Pulmonary artery endothelial cell (primary cell): ENCODE measurements at places on chromosomes 1 and 21. TPM values are rescaled to one million over a fixed set of nuclear protein-coding genes. Genes with fewer than 3 reads are reported as not detected.
A peak's percentile ranks its signal among the peaks of the same experiment; 100 is the strongest.

- DNase-seq, result no peak
These were observed 534.3 kb downstream of the PLPP3 start for GRCh38 chr1:56045062-56045461.

The NEGR1 gene
- 12.4 and 13.3 TPM in 2 replicates for total RNA-seq

- DNase-seq, result peak; percentile 37
These were observed 55.9 kb upstream of the RCC1 start for GRCh38 chr1:28449904-28450303.

GRCh38 chr1:234781241-234782065 is 171.5 kb upstream of the IRF2BP2 start:
- DNase-seq, result no peak

DNA sequence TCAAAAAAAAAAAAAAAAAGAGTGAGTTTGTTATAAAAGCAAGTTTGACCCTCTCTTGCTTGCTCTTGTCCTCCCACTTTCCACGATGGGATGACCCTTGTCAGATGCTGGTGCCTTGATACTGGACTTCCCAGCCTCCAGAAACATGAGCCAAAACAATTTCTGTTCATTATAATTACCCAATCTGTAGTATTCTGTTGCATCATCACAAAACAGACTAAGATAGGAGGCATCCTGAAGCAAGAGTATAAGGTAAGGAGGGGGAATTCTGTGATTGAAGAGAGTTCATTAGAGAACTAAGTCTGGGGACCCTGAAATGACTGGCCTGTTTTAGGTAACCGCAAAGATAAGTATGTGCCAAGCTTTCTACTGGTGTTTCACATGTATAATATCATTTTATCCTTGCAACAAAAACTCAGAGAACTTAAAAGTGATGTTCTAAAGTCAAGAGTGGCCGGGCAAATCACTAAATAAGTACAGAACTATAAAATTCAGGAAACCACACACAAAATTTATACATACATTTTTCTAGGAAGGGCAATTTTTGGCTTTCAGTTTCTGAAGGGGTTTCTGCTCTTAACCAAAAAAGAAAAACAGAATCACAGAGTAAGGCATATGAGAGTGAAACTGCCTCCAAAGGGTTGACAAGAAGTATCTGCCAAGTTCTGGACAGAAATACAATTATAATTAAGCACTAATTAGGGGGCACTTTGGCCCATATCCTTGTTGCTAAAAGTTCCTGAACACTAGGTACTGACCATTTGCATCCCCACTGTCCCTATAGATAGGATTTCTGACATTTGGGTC is 14.0 kb downstream of the DNALI1 start:
- DNase-seq, result no peak

DNA sequence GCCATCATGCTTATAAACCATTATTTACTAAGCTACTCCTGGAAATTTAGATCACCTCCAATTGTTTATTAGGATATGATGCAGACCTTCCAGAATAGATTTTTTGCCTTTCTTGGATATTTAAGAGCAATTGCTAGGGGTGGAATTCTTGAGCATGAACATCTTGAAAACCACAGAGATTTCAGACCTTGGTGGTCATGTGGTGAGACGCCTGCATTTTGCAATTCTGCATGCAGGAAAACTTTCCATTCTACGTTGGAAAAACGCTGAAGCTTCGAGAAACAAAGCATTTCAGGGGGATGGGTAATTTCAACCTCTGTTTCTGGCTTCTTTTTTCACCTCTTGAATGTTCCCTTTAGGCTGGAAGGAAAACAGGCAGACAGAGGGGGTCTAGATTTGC is 596.3 kb downstream of the KIF26B start:
- DNase-seq, result no peak

The ATPAF1 gene
- total RNA-seq, result 31.1 and 39.7 TPM in 2 replicates

GRCh38 chr1:221724931-221725605 is 16.8 kb downstream of the DUSP10 start:
- no peak for DNase-seq

DNA sequence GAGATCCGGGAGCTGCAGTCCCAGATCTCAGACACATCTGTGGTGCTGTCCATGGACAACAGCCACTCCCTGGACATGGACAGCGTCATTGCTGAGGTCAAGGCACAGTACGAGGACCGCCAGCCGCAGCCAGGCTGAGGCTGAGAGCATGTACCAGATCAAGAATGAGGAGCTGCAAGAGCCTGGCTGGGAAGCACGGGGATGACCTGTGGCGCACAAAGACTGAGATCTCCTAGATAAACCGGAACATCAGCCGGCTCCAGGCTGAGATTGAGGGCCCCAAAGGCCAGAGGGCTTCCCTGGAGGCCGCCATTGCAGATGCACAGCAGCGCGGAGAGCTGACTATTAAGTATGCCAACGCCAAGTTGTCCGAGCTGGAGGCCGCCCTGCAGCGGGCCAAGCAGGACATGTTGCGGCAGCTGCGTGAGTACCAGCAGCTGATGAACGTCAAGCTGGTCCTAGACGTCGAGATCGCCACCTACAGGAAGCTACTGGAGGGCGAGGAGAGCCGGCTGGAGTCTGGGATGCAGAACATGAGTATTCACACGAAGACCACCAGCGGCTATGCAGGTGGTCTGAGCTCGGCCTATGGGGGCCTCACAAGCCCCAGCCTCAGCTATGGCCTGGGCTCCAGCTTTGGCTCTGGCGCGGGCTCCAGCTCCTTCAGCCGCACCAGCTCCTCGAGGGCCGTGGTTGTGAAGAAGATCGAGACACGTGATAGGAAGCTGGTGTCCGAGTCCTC is 25.5 kb downstream of the ETV3L start:
- peak; percentile 30 for DNase-seq

GRCh38 chr1:24551960-24552571 is 3.8 kb upstream of the NCMAP start:
- DNase-seq, result no peak

GRCh38 chr1:54835970-54836369 is 34.8 kb upstream of the TTC22 start:
- no peak for DNase-seq

GRCh38 chr1:1616045-1616790 is 918 bp downstream of the MIB2 start:
- no peak for DNase-seq

GRCh38 chr1:228827019-228827418 is 91.7 kb downstream of the RHOU start:
- no peak for DNase-seq

GRCh38 chr1:8945568-8945967 is at the start of gene CA6:
Gene CA6, plus strand, starts transcription at chr1:8945868. Its CDS starts 19 bp downstream, at chr1:8945887.
- DNase-seq, result no peak

DNA sequence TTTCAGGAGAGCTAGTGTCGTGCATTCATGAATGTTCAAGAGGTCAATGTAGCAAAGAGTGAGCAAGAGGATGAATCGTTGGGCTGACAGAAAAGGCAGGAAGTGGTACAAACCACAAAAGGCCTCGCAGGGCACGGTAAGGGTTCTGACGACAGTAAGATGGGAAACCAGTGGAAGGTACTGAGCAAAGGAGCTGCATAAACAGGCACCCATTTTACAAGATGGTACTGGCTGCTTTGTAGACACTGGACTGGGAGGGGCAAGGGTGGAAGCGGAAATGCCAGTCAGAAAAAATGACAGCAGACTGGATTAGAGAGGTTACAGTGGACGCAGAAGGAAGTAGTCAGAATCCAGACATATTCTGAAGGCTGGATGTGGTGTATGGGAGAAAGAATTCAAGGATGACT is 123.5 kb downstream of the PTPN14 start:
- DNase-seq, result peak; percentile 27

The CRYAA gene
- total RNA-seq, result not detected in 2 replicates

The SFN gene
- total RNA-seq, result 0.13 and 0.42 TPM in 2 replicates

GRCh38 chr1:59747420-59748024 is 67.2 kb upstream of the HOOK1 start:
- no peak for DNase-seq

The PLCH2 gene
- total RNA-seq, result 0.04 and 0.13 TPM in 2 replicates

- DNase-seq, result no peak
These were observed 38.5 kb upstream of the BMP8B start for GRCh38 chr1:39827201-39827600.

The FASLG gene
- not detected in 2 replicates for total RNA-seq

DNA sequence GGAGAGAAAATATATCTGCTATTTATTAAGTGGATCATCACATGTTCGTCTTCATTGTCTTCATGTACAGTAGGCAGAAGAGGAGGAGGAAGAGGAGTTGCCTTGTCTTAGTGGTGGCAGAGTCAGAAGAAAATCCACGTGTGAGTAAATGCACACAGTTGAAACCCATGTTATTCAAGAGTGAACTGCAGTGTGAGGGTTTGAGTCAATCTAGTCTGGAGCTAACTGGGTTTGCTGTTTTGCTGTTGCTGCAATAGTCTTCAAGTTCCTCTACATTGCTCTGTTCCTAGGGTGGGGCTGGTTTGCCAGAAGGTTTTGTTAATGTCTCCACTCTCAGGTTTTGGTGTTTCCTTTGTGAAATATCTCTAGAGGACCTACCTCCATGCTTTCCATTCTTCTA is 3.1 kb upstream of the CD1A start:
- no peak for DNase-seq

DNA sequence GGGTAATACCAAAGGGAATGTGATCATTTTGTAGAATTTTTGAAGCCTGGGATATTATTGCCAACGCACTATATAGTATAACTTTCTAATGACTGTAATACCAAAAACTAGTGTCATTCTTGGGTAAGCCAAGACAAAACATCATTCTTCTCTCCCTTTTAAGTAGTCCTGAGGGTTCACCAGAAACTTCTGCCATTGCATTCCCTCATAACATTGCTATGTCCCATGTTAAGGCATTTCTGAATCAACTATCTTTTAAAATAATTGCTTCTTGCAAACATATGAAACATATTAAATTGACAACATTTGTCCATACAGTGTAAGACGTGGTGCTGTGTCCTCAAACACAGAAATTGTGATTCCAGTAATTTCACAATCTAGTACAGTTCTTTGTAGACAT is 29.9 kb upstream of the C1orf21 start:
- DNase-seq, result no peak
